Mesenteric fat pad (tissue), 1 donor: ENCODE measurements at places on chromosomes 11 and 22.
A peak's percentile ranks its signal among the peaks of the same experiment; 100 is the strongest.

DNA sequence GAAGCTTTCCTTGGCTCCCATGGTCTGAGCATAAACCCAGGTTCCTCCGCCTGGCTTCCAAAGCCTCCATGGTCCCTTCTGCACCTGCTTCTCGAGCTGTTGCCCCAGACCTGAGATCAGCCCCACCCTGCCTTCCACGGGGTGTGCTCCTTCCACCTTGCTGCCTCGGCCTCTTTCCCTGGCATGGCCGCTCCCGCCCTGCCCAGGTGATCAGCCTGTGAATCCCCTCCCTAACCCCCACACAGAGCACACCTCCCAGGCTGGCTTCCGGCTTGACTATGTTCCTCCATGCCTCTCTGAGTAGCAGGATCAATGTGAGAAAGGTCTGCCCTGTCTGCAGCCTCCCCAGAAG is 2.7 kb upstream of the PPP6R3 start:
- peak; percentile 88 for DNase-seq

GRCh38 chr11:64180891-64181290 is 5.1 kb upstream of the STIP1 start:
- DNase-seq = no peak

GRCh38 chr22:44661070-44661469 is 40.9 kb upstream of the PRR5 start:
- DNase-seq = no peak

- peak; percentile 74 for DNase-seq
These were observed 249.6 kb upstream of the B3GAT1 start for GRCh38 chr11:134661660-134662059.

DNA sequence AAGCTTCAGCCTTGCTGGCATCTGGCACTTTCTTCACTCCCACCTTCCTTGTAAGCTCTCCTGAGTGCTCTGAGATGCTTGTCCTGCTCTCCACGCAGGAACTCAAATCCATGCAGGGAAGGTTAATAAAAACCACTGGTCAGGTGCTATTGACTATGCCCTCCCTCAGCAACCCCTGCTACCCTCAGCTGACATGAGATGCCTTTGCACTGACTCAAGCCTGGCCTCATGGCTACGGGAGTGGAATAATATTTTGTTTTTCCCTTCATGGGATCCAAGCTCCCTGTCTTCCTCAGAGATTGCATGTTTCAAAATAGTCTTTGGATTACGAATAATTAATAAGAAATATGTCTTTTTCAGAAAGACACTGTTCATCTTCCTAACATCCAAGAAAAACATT is 31.7 kb upstream of the ABCC8 start:
- DNase-seq = no peak

GRCh38 chr11:58592760-58593472 is 14.1 kb downstream of the ZFP91 start:
- DNase-seq = no peak

GRCh38 chr11:45669956-45670355 is 4.5 kb upstream of the CHST1 start:
- DNase-seq = no peak

DNA sequence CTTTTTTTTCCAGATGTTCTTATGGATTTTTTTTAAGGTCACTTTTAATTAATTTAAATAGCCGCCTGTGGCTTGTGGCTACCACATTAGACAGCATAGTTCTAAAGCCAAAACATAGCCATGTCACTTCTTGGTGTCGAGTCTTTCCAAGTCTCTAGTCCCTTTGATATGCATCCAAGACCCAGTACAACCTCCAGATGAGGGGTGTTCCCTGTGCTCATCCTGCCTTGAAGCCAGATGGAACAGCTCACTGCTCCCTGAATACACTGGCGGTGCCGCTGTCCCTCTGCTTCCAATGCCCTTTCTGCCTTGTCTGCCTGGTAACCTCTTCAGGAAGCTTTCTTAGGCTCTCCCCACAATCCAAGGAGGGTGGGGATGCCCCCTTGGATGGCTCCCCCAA is 338.0 kb downstream of the TENM4 start:
- no peak for DNase-seq

DNA sequence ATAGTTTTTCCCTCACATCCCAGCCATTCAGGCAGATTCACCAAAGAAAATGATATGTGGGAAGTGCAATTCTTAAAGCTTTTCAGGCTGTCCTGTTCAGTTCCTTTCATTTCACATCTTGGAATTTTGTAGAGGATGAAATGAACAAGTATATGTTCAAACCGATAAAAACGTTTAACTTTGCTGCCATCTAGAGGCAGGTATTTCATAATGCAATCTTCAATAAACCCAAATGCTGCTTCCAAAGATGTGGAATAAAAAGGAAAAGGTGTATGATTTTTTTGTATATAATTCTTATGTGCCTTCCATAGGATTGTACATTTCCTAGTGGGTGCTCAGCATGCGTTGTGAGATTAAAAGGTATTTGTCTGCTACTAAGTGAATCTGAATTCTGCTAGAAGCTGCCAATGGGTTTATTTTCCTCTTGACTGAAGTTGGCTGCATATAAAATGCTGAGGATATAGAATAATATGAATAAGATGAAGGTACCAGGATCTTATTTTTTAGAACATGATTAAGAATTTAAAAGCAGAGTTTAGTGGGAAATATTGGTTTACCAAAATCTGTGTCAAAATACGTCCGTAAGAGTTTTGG is 199.3 kb downstream of the PGR start:
- DNase-seq = no peak

- DNase-seq = peak; percentile 94
These were observed at the start of gene SAAL1 for GRCh38 chr11:18105802-18106574. Gene SAAL1, minus strand, starts transcription at chr11:18106082. Its CDS starts 41 bp downstream, at chr11:18106041.

GRCh38 chr22:24681236-24681635 is 78.2 kb downstream of the GGT1 start:
- DNase-seq = no peak

DNA sequence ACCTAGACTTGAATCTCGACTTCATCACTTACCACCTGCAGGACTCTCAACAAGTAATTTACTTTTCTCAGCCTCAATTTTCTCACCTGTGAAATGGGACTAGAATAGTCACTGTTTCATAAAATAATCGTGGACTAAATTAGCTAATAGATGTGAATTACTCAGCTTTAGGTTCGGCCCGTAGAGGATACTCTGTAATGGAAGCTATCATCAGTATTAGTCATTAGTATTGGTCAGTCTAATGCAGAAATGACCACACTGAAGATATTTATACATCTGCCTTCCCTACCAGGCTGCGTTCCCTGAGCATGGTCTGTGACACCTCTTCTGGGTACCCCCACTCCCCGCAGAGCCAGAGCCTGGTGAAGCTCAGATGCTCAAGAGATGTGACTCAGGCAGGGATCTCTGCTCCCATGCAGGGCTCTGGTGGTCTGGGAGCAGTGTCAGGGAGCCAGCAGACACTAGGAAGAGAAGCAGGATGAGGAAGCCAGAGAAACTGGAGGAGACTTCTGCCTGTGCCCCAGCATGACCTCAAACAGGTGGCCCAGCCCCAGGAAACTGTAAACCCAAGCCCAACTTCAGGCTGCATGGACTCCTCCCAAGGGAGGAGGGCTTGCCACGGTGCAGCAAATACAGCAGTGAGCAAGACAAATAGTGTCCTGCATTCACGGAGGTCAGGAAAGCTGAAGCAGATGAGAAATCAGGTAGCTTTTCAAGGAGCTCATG is 88.0 kb upstream of the E2F8 start:
- no peak for DNase-seq

- no peak for DNase-seq
These were observed 57.4 kb downstream of the BCL2L13 start for GRCh38 chr22:17695986-17696385.
